ENCODE measurements at places on chromosomes 5 and 9. TPM values are rescaled to one million over a fixed set of nuclear protein-coding genes. Genes with fewer than 3 reads are reported as not detected.

GRCh38 chr9:131178382-131178781 lies 53.0 kb downstream of the NUP214 start:
- H3K4me1 ChIP-seq: no peaks in the 10 kb centered on the region
- peaks cover 4% of the 10 kb centered on the region for H3K36me3 ChIP-seq

DNA sequence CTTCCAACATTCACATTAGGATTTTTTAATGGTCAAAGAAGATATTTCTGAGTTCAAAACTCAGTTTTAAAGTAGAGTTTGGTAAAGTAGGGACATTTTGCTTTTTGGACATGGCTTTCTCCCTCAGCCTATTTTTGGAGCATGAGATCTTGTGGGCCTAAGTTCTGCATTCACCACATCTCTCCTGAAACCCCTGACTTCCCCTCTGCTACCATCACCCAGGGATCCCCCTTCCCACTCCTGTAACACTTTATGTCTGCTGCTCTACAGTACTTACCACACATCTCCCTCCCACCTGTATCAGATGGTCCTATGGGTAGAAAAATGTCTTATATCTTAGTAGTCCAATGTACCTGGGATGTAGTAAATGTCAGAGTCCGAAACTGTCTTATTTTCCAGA lies 48.2 kb upstream of the JAK2 start:
- no peaks in the 10 kb centered on the region for H3K27me3 ChIP-seq
- no peak overlapping the region for H3K4me3 ChIP-seq
- DNase-seq: no peak

DNA sequence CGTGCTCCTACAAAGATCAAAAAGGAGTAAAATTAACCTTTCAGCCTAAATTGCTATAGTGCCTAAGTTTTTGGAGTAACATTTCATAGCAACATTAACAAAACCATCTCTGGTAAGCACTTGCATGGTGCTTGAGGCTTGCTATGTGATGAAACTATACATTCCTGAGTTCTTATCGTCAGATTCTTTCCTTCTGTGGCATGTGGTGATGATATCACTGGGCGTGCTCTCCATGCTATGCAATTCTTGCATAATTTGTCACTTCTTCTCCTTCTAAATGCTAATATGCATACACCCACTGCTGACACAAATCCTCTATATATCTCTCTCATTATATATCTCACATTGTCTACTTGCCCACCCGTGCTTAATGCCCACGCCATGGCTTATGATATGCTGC lies 2019.9 kb downstream of the MAT2B start:
- no peak overlapping the region for H3K4me3 ChIP-seq
- no peaks in the 10 kb centered on the region for H3K36me3 ChIP-seq
- H3K27ac ChIP-seq: no peak overlapping the region
- no peaks in the 10 kb centered on the region for H3K27me3 ChIP-seq

Gene SAPCD2
- total RNA-seq: 57.5 TPM

Gene RNF208
- 6.3 TPM for total RNA-seq

- peaks cover 29% of the 10 kb centered on the region for H3K4me1 ChIP-seq
- H3K36me3 ChIP-seq: no peaks in the 10 kb centered on the region
- no peak for DNase-seq
- H3K4me3 ChIP-seq: no peak overlapping the region
- H3K27ac ChIP-seq: no peak overlapping the region
Observed at GRCh38 chr5:142171270-142171669, 62.7 kb downstream of the NDFIP1 start.

- H3K4me1 ChIP-seq: no peaks in the 10 kb centered on the region
- H3K36me3 ChIP-seq: no peaks in the 10 kb centered on the region
Observed at GRCh38 chr9:134304261-134304660, 22.0 kb upstream of the RXRA start.

DNA sequence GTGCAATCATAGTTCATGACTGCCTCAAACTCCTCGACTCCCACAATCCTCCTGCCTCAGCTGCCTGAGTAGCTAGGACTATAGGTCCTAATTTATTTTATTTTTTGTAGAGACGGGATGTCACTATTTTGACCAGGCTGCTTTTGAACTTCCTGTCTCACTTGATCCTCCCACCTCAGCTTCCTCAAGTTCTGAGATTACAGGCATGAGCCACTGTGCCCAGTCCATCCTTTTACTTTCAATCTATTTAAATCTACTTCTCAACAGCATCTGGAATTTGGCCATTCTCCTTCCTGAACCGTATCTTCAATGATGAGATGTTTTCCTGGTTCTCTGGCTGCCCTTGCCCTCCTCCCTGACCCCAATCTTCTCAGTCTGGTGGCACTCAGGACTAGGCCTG lies 12.2 kb upstream of the GRIN1 start:
- 0 out of 2 replicates have a peak, but pooled peaks cover 9% of the 10 kb centered on the region for H3K4me1 ChIP-seq
- H3K36me3 ChIP-seq: no peaks in the 10 kb centered on the region
- H3K27me3 ChIP-seq: no peaks in the 10 kb centered on the region
- H3K4me3 ChIP-seq: peak overlapping the region; percentile 40

DNA sequence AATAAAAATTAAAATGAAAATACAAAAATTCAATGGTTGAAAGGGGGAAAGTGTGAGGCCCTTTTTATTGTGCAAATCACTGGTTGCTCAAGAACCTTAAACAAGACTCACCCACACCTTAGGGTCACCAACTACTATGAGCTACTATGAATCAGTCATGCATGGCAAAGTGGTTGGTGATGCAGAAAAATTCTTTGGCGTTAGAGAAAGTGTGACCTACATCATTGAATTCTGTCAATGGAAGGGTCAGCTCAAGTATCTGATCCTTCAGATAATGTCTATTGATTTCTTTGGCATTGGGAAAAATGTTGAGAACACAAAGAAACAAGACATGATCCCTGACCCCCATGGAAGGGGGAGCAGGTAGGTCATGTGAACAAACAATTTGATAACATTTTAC lies 149.7 kb upstream of the ADCY2 start:
- no peak overlapping the region for H3K27ac ChIP-seq
- no peaks in the 10 kb centered on the region for H3K36me3 ChIP-seq
- no peaks in the 10 kb centered on the region for H3K27me3 ChIP-seq
- no peak for DNase-seq
- H3K4me3 ChIP-seq: no peak overlapping the region

Gene ANKRD55
- 0.27 TPM for total RNA-seq

Gene TAL2
- total RNA-seq: 1.4 TPM

Gene ATOSB
- 6.4 TPM for total RNA-seq
